ENCODE measurements at places on chromosomes 6 and 20.

- DNase-seq = no peak
These were observed 91.9 kb downstream of the ADGRB3 start for GRCh38 chr6:68726992-68727391.

GRCh38 chr6:113089056-113089455 lies 741.9 kb downstream of the RFPL4B start:
- no peak for DNase-seq

- DNase-seq = no peak
These were observed 9.4 kb upstream of the TRIB3 start for GRCh38 chr20:370977-371754.

DNA sequence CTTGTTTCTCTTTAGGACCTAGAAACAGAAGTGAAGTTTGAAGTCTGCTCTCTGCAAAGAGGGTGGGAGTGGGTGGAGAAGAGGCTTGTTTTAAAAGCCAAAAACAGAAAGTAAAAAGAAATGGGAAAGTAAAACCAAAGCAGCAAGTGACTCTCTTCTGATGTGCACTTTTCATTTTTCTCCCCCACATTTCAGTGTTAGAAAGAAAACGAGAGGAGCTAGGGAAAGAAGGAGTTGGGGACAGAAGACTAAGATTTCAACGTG lies 1.3 kb downstream of the C6orf141 start:
- DNase-seq = no peak

DNA sequence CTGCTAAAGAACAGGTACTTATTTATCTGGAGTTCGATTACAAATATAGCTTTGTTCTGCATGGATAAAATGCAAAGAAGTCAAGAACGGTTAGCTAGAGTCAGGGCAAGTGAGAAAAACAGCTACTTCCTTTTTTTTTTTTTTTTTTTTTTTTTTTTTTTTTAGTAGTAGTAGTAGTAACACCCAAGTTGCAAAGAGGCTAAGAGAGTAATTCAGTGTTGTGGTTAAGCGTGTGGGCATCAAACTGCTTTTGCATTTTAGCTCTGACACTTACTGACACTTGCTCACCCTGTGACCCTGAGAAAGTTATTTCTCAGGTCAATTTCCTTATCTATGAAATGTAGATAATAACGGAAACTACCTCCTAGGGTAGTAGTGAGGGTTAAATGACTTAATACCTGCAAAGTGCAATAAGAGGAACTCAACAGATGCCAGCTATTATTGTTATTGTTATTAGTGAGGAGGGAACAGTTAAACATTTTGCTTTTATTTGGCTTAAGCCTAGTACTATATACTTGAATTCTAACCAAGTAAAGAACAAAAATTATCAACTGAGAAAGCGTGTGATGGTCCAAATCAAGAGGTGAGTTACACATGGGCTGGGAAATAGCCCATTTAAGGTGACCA lies 86.7 kb upstream of the BACH2 start:
- DNase-seq = no peak
